Neural progenitor cell (in vitro differentiated cells): ENCODE measurements at places on chromosomes 6 and 20.

DNA sequence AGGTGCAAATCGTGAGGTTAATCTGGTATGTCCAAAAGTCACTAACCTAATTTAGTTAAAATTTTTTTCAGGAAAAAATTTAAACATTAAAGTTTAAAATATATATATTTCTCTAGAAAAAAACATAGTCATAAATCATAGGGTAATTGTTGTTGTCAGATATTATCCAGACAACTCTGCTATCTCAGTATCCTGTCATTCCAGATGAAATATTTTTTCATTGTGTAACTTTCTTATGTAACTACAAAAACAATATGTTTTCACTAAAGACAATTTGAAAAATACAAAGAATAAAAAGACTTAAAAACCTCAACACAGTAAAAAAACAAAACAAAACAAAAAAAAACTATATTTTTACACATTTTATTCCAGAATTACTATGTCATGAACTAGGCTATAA is 57.6 kb downstream of the TENT5A start:
- no peak for DNase-seq

GRCh38 chr20:13041574-13042457 is 33.0 kb downstream of the SPTLC3 start:
- no peak for DNase-seq

DNA sequence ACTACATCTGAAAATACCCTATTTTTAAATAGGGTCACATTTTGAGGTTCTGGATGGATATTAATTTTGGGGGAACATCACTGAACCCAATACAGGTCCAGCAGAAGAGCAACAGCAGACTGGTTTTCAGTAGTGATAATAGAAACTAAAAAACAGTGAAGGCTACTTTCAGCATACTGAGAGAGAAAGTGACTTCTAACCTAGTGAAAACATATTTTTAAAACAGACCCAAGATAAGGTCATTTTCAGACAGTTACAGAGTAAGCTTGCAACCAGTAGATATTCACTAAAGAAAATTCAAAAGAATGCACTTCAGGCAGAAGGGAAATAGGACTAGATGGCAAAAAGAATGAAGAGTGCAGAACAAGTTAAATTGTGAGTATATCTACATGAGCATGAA is 42.0 kb upstream of the TMEM244 start:
- no peak for DNase-seq

DNA sequence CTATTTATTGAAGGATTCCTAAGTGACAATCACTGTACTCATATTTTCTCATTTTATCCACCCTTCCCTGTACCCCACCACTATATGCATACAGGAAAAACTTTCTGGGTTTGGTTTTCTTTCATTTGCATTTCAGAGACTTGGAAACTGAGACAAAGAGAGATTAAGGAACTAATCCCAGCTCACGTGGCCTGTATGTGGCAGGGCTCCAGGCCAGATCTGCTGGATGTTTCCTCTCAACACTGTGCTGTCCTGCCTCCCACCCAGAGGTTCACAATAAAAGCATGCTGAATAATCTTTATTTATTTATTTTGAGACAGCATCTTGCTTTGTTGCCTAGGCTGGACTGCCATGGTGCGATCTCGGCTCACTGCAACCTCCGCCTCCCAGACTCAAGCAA is 50.2 kb downstream of the CEP162 start:
- DNase-seq = peak; percentile 10

GRCh38 chr6:90695316-90695715 is 108.4 kb upstream of the MAP3K7 start:
- DNase-seq = no peak
